ENCODE measurements at places on chromosomes 2 and 18.
A peak's percentile ranks its signal among the peaks of the same experiment; 100 is the strongest.

- DNase-seq: no peak
Measured at GRCh38 chr2:184564092-184564491, 34.2 kb upstream of the ZNF804A start.

DNA sequence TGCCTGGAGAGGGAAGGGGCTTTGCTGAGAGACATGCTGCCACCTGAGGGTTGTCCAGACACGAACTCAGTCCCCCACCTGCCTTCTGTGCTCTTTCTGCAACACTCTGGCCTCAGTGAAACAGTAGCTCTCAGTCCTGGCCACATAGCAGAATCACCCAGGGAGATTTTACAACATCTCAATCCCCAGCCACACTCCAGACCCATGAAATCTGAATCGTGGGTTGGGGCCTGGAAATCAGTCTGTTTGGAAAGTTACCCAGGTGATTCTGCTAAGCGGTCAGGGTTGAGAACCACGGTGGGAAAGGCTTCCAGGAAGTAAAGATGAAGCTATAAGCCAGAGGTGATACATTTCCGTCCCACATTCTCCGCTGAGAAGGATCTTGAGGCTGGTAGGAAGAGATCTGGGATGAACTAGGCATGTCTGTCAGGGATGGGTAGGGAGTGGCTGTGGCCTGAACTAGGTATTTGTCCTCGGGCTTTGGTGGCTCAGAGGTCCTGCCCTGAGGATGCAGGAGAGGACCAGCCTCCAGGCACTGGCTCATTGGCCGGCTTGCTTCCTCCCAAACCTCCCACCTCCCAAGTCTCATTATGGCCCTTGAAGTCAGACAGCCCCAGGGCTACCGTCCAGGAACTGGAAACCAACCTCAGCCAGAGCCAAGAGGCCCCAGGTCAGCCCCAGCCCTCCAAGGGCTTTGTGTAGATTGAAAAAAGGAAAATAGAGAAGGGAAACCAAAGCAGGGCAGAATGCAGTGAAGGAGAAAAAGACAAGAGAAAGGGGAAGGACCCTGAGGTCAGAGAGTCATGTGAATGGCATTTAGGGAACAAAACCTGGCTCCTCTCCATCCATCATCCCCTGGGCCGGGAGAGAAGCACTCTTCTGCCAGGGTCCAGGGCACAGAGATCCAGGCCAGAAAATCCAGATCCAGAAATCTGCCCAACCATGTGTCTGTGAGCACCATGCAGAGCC is 119.6 kb downstream of the ZFP36L2 start:
- DNase-seq: peak; percentile 27

DNA sequence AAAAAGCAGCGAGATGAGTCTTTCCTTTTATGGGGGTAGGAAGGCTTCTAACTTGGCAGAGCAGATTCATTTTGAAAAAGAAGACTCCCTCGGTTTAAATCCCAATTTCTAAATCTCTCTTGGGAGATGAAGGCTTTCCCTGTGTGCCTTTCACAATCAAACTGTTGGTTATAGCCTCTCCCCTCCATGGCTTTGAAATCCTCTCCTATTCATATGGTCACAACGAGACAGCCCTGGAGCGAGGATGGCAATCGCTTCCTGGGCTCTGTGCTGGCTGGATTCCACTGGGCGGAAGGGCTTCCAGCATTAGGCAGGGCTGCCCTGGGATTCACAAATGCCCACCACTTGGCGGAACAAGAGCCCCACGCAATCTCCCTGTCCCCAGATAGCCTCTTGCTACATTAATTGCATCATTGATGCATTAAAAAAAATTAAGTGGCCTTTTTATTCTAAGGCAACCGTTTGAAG is 1.6 kb downstream of the CAVIN2 start:
- no peak for DNase-seq

DNA sequence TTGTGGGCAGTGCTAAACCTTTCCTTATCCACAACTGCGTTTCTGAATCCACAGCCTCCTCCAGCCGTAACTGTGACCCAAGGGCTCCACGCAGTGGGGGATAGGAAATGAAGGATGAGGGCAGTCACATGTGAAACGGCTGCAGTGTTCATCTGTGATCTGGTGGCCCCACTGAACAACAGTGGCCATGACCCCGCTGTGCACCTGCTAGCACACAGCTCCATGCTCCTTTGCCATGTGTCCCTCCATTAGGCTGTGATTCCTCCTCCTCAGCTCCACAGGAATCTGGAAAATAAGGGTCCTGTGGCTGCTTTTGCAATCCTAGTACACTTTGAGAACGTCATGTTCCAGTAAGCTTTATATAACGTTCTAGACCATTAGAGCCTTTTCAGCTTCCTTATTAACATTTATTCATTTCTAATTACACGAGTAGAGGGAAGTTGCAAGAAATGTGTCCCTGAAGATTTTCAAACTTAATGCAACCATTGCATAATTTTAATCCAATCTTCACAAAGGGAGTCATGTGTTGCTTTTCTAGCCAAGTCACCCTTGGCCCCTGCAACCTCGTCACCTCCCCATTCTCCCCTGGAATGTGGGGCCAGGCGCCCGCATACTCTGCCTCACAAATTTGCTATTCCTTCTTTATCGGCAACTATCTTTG is 7.1 kb upstream of the NAPG start:
- DNase-seq: no peak

DNA sequence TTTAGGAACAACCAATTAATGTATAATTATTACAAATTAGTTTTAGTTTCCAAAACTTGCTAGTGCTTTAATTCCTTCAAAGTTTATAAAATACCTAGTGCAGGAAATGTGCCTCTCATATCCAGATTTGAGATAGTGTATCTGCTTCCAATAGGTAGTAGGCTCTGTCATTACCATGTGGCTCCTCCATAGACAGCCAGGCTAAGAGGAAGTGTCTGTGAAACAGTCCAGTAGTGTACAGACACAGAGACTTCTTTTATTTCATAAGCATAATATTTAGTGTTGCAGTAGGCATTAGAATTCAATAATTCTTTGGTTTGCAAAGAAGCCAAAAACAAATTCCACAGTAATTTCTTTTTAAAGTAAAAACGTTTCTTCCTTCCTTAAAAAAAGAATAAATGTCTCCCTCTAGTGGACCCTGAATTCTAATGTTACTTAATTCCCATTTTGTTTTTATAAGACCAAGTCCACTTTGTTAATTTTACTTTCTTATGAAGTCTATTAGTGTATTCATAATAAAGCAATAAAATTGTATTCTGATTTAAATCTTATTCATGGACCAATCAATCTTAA is 101.2 kb downstream of the NEB start:
- DNase-seq: no peak

DNA sequence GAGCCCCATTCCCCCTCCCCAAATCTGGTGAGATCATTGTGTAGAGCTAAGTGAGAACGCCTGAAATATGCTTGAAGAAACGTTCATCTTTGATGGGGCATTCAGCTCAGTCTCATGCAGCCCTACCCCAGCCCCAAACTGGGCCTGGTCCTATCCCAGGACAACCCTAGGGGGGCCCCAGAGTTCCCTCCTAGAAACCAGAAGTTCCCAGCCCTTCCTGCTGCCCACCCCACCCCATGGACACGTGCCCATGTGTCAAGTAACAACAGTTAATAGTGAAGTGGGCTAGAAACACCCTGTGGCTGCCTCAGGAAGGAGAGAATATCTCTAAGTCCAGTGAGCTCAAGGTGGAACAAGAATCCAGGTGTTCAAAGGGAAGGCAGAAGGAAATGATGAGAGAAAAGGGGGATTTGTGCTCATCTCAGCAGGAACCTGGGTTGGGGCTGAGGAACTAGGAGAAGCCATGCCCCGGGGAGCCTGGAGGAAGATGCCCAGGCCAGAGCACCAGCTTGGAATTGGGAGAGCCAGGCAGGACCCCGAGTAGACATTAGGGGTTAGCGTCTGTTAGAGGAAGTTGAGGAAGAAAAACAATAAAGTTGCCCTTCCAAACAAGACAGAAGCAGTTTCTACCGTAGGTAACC is 20.1 kb upstream of the SLC20A1 start:
- DNase-seq: no peak

DNA sequence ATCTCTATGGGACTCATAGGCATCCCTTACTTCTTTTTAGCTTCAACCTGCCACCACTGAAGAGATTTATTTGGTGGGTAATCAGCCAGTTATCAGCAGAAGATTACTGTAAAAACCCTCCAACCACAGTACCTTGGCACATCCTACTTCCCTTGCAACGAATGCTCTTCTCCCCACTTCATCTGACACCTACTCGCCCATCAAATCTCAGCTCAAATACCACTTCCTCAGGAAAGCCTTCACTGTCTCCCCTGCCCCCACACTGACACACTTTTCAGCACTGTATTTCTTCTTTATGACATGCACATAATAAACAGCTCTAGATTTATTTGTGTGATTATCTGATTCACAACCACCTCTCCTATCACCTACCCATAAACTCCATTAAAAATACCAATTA is 3.1 kb downstream of the KDSR start:
- no peak for DNase-seq

- DNase-seq: no peak
Measured at GRCh38 chr2:180520921-180521581, 459.4 kb upstream of the UBE2E3 start.

DNA sequence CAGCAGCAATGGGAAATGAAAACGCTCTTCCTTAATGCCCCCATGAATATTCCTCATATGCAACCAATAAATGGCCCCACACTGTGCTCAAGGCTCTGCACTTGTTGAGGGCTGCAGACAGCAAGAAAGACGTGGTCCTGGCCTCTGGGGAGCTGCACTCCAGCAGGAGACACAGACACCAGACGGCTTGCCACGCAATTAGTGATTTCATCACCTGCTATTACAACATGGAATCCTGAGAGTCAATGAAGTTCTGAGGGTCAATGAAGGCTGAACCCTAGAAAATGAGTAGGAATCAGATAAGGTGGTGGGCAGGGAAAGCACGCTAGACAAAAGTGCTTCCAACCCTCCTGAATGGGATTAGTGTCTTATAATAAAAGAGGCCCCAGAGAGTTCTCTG is 18.9 kb downstream of the CREG2 start:
- DNase-seq: no peak

GRCh38 chr2:32811696-32812095 is 135.1 kb upstream of the LTBP1 start:
- DNase-seq: no peak

GRCh38 chr2:218322768-218323525 is 30.6 kb upstream of the TMBIM1 start:
- peak; percentile 83 for DNase-seq

DNA sequence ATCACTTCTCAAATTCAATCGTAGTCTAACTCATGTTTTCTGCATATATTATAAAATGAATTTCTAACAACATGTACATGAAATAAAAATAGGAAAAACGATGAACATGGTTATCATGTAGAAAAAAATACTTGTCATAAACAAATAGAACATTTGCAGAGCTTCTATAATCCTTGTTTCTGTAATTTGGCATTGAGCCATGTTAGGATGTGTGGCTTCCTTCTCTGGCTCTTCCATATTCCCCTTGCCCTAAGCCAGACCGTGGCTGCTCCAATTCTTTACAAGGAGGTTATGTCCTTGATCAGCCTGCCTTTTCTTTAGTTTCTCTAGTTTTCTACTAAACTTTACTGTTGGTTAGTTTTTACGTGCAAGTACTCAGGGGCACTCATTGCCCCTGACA is 155.3 kb downstream of the COL6A3 start:
- DNase-seq: no peak

DNA sequence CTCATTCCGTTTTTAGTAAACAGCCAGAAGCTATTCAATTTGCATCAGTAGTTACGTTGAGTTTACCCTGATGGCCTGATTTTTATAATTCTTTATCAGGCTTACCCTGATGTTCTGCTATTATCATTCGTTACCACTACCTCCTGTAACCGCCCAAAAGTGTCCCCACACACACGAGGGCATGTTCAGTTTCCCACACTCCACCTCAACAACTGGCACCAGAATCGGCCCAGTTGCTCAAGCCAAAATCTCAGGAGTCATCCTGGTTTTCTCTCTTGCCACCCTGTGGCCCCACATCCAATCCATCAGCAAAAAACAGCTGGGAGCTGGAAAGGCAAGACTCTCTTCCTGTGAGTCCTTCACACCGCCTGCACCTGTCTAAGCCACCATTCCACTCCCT is 102.9 kb upstream of the RAB6C start:
- DNase-seq: no peak

GRCh38 chr2:10220902-10221391 is 81.8 kb upstream of the HPCAL1 start:
- peak; percentile 17 for DNase-seq

- no peak for DNase-seq
Measured at GRCh38 chr2:6443061-6443823, 422.5 kb downstream of the CMPK2 start.

DNA sequence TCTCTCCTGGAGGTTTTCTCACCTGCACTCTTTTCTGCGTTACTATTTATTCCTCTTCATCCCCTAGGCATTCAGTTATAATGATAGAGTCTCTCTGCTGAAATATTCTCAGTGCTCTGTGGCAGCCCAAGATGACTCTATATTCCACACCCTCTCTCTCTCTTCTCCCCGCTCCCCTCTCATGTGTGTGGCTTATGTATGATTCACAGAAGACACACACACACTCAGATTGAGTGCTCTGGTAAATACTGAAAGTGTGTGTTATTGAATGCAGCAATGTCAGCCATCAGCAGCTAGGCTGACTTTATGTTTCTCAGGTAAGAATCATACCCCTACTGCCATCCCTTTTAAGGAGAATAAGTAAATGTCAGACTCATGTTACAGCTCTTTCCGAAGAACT is 201.2 kb downstream of the SLC4A10 start:
- no peak for DNase-seq

GRCh38 chr2:239184968-239185903 is 215.6 kb downstream of the HDAC4 start:
- DNase-seq: no peak

- no peak for DNase-seq
Measured at GRCh38 chr2:152481881-152482583, 147.1 kb downstream of the FMNL2 start.

GRCh38 chr2:27431395-27431794 is 3.0 kb downstream of the NRBP1 start:
- DNase-seq: no peak

DNA sequence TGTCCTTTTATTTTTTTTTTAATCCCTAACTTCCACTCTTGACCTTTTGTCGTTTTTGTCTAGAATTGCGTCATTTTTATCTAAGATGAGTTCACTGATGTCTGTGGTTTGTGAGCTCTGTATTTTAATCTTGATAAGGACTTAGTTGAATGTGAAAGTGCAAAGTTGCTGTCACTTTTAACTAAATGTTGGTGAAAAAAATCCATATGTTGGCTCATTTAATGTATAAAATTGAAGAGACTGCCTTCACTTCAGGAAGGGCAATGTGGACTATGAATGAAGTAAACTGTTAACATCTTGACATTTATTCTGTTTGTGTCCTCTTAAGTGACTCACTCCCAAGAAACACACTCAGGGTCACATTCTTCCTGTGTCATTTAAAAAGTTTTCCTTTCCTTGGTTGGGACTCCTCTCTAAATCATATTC is 256.6 kb upstream of the RASGRP3 start:
- no peak for DNase-seq

- DNase-seq: no peak
Measured at GRCh38 chr18:59767732-59768131, 70.5 kb upstream of the CCBE1 start.
